ENCODE measurements at places on chromosomes 7 and 10. TPM values are rescaled to one million over a fixed set of nuclear protein-coding genes. Genes with fewer than 3 reads are reported as not detected.

Gene SFRP4
- total RNA-seq, result 0.14 TPM

Gene BMPER
- 34.0 TPM for total RNA-seq

Gene GPR141
- not detected for total RNA-seq

Gene PON1
- not detected for total RNA-seq

Gene GRM8
- total RNA-seq, result not detected

Gene MOGAT3
- total RNA-seq, result not detected

Gene SUN3
- not detected for total RNA-seq

Gene ITGA8
- total RNA-seq, result under 0.01 TPM

Gene CRPPA
- total RNA-seq, result 2.7 TPM

Gene SCRN1
- 104 TPM for total RNA-seq

Gene FGFR2
- 9.2 TPM for total RNA-seq

Gene VAX1
- not detected for total RNA-seq
